ENCODE measurements at places on chromosomes 6 and 20. TPM values are rescaled to one million over a fixed set of nuclear protein-coding genes. Genes with fewer than 3 reads are reported as not detected.

Gene SRMS
- not detected for total RNA-seq

Gene PRR18
- total RNA-seq: not detected

Gene SUMO4
- total RNA-seq: 3.4 TPM

Gene HLA-DMB
- 10.2 TPM for total RNA-seq

Gene ZNF292
- 50.7 TPM for total RNA-seq

Gene UNC93A
- total RNA-seq: not detected

Gene MMP24
- total RNA-seq: 1.4 TPM

DNA sequence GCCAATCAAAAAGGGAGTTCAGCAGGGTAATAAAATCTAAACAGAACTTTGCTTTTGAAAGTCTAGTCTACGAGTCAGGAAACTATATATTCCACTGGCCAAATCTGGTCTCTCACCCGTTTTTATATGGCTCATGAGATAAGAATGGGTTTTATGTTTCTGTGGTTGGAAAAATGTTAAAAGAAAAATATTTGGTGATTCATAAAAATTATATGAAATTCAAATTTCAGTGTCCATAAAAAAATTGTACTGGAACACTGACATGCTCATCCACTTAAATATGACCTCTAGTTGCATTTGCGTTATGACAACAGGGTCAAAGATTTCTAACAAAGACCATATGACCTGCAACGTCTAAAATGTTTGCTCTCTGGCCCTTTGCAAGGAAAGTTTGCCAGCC is 22.3 kb upstream of the LAMP5 start:
- no peak for DNase-seq

DNA sequence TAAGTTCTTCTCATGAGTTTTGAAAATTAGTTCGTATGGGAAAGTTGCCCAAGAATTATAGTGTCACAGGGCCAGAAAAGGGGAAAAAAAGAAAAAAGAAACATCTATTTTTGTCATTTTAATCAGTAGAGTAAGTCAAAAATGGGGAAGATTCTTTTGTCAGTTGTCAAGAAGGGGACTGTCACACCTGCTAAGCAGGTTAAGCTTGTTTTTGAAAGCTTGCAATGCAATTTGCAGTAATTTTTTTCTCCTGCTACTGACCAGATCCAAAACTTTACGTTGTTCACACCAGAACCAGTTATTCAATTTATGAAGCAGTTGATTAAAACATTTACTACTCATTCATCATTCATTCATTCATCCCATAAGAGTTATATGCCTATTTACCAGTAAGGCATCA is 171.4 kb downstream of the SOX4 start:
- DNase-seq: no peak

- no peak for DNase-seq
These were observed 477.2 kb downstream of the EYS start for GRCh38 chr6:65229825-65230224.

- no peak for DNase-seq
These were observed 4.1 kb downstream of the ADGRB3 start for GRCh38 chr6:68639211-68639610.

DNA sequence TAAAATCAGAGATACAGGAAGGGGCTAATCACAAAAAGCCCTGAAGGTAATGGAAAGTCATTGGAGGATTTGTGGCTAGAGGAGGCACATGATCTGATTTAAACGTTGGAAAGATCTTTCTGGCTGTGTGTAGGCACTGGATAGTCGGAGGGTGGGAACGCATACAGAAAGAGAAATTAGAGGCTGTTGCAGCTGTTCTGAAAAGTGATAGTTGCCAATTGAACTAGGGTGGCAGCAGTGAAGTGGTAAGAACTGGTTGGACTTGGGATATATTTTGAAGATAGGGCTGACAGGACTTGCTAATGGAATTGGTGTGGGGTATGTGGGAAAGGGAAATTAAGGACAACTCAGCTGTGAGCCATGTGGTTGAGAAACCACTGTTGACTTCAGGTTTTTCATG is 223.6 kb downstream of the OGFRL1 start:
- no peak for DNase-seq

- no peak for DNase-seq
These were observed 243.9 kb upstream of the TCF21 start for GRCh38 chr6:133644892-133645619.

- DNase-seq: no peak
These were observed 51.1 kb downstream of the GTF2H5 start for GRCh38 chr6:158219228-158219627.

DNA sequence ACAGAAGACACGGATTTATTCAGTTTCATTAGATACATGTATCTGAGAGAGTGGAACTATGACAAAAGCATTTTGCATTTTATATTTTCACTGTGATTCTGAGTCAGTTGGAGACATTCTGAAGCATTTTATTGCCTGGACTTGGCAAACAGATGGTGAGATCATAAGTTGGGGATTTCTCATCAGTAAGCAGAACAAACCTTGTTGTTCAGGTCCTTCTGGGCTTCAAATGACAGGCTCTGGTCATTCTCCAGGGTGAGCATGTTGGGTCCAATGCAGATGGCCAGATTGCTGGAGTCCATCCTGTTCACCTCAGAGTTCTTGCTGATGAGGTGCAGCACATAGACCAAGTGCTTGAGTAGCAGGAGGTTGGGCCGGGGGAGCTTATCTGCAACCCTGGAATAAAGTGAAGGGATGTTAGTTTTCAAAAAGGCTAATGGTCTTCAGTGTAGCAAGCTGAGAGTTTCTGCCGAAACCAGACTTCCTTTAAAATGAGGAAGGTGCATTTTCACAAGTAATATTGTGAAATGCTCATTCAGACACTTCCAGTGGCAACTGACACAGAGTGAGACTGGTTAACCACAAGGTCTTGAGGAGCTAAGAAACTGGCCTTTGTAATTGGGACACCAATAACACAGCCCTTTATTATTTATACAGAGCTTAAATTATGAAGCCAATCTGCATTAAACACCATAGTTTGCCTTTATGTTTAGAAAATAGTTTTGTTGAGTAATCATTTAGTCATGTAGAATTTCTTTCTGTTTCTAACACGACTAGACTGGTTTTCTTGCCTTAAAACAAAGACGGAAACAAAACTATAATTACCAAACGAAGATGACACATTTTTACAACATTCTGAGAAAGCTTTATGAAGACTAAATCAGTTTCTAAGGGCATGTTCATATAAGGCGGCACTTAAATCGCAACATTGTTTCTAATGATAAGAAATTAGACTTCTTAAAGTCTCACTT is 5.6 kb downstream of the TAGAP start:
- no peak for DNase-seq

DNA sequence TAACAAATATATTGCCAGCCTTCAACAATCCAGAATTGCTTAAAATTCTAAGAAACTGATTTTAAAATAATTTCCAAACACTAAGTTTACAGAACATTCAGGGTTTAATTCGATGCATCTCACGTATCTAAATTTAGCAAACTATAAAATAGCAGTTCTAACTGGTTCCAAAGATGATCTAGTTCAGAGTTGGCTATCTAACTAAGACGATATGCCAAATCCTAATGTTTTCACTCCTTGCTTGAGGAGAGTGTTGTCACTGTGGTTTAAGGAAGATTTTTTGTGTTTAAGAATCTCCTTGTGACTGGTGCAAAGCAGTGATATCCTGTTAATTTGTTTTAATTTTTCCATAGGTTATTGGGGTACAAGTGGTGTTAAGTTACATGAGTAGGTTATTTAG is 311.5 kb upstream of the ID4 start:
- DNase-seq: no peak

DNA sequence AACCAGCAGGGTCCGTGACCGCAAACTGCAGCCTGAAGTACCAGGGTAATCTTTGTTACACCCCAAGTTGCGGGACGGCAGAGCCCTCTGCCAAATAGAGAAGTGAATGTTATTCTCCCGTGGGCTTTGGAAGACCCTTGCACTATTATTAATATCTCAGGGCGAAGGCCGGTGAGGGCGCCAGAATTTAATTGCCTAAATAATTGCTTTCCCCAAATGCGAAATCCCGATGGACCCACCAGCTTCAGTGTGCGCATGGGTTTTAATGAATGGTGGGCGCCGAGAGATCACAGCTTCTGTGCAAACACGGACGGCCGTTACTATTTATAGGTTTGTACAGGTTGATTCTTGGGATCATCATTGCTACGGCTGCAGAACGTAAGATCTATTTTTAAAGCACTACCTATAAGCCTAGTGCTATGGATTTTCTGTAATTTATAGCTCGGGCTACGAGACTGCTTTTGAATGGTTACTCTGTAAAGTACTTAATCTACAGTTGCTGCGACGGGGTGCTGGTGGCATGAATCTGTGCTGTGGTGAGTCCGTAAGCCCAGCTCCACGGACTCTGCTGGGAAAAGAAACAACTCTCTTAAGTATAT is 15.2 kb upstream of the PHACTR3 start:
- no peak for DNase-seq

- DNase-seq: no peak
These were observed 34.1 kb downstream of the EYA4 start for GRCh38 chr6:133275213-133275612.

DNA sequence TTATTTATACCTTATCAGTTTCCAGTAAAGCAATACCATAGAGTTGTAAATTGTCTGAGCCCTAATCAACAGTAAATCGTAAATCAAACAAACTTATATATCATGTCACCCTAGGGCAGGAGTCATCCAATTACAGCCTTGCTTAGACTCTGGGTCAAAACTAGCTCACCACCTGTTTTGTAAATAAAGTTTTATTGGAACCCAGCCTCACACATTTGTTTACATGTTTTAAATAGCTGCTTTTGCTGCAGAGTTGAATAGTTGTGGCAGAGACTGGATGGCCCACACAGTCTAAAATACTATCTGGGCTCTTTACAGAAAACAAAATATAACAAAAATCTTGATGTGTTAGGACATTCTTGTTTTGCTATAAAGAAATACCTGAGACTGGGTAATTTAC is 94.4 kb downstream of the MKKS start:
- no peak for DNase-seq

GRCh38 chr6:42431356-42431755 is 20.4 kb downstream of the TRERF1 start:
- DNase-seq: no peak

GRCh38 chr6:127855542-127856159 is 45.2 kb downstream of the THEMIS start:
- DNase-seq: no peak

GRCh38 chr20:63312690-63313348 is 19.8 kb downstream of the COL20A1 start:
- no peak for DNase-seq

- DNase-seq: no peak
These were observed 10.2 kb downstream of the SPAG4 start for GRCh38 chr20:35625584-35626385.

- DNase-seq: no peak
These were observed 158.7 kb upstream of the SLC22A16 start for GRCh38 chr6:110635096-110635495.

DNA sequence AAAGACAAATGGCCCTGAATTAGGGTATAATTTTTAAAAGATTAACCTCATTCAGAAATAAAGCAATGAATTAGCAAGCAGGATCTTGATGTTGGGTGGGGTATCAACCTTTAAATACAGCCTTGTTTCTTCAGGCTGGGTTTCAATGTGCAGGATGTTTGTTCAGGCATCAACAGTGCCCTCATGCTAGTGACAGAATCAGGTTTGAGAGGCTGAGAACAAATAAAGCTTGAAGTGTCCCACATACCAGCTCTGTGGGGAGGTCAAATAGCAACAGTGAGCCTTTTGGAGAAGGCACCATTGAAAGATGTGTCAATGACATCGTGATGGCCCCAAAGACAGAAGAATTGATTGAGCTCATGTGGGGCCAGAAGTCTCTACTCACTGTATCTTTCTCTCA is 68.2 kb downstream of the MTFR2 start:
- no peak for DNase-seq

DNA sequence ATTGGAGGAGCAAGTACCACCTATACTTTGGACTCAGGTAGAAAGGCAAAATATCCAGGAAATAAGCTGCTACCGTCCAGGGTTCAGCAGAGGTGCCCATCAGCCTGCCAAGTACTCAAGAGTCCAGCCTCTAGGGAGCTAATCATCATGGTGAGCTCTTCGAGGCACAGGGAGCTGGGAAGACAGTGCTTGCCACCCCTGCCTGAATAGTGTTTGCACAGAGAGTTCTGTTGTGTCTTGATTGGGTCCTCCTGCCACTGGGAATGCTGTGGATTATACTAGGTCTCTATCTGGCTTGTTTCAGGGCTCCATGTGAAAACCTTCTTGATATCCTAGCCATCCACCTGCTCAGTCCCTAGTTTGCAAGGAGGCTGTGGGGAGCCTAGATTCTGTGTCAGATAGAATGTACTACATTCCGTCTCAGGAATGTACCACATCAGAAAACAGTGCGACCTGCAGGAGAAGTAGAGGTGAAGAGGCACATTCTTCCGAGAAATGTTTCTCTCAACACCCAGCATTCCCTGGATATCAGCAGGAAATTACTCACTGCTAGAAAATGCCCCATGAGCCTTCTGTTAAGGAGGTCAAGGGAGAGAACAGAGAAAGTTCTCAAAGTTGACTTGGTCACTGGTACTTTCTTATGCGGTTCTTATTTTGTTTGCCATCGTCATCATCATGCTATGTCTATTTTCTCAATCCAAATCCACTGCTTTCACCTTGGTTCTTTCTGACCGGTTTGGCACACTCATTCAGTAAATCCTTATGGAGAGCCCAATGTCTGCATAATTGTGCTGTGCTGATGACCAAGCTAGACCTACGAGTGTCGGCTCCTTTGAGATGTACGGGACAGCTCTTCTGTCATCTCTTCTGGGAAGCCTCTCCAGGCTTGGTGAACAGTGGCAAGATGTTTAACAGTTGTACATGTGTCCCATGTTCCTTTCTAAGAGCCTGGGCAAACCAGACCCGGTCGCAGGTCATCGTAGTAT is 30.7 kb downstream of the PTPN1 start:
- DNase-seq: no peak

DNA sequence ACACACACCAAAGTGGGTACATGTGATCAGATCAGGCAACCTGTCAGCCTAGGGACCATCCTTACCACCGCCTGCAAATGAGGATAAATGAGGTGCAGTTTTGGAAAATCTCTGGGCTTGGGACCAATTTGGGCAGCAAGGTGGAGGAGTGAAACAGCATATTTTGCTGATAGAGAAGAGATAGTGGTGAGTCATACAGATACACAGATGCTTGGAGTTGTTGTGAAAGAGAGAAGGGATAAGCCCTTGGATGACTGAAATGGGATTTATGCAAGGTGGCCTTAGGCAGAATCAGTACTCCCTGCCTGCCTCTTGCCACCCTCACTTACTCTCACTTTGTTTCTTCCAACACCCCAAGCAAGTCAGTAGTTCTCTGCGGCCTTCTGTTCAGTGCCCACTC is 34.7 kb downstream of the BMP2 start:
- DNase-seq: no peak

DNA sequence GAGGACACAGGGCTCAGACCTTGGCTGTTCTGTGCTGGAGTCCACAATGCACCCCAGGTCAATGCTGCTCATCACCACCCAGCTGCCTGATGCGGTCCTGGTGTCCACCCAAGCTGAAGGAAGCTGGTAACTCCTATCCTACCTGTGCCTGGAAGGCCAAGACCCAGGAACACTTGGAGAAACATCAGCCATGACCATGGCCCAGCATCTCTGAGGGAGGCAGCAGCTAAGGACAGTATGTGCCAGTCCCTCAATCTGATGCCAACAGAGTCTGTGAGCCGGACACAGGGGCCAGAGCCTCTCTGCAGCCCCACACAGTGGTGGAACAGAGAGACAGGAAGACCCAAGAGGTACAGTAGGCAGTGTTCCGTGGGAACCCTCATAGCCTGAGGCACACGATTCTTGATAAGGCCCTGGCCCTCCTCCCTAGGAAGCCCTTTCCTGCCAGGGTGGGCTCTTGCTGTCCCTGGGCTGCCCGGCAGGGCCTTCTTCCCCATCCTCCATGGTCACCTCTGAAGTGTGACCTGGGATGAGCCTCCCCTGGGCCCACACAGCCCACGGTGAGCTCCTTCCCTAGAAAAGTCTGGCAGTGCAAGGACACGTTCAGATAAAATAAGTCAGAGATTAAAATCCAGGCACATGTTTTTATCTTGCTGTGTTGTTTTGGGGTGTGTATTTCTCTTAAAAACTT is 170.7 kb downstream of the THBS2 start:
- no peak for DNase-seq

Measured in sigmoid colon (tissue), 7 donors.